ENCODE measurements at places on chromosomes 5 and 9.

DNA sequence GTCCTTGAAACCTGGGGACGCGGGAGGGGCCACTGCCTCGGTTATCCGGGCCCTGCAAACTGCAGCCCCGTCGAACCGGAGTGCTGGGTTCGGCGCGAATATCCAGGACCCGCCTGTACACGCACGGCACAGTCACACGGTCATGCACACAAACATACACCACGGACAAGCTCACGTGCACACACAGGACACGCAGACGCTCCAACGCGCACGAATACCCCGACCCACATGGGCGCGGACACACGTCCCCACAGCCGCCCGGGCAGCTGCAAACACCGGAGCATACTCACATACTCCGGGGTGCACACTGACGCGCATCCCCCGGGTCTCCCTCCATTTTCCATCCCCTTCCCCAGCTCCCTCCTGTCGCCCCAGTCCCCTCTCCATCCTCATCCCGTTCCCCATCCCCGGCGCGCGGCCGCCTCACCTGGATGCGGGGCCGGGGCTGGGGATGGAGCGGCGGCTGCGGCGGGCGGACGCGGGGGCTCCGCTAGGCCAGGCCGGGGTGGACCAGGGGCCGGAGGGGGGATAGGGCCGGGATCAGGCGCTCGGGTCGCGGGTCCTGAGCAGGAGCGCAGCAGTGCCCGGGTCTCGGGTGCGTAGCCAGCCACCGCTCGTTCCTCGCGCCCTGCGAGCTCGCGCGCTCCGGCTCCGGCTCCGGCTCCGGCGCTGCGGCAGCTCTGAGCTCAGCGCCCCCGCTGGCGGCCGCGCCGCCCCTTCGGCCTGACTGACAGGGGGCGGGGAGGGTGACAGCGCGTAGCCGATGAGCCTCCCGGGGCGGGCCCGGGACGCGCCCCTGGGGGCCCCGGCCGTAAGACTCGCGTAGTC is at the start of the genes EIF4E1B and SNCB:
TSS of gene EIF4E1B (plus strand) at position 823 of the 828 bp plus-strand sequence. CDS start 12,113 bp downstream, outside the sequence.
TSS of gene SNCB (minus strand) at position 682 of the 828 bp plus-strand sequence. CDS start 880 bp downstream, outside the sequence.
- no peak for DNase-seq

DNA sequence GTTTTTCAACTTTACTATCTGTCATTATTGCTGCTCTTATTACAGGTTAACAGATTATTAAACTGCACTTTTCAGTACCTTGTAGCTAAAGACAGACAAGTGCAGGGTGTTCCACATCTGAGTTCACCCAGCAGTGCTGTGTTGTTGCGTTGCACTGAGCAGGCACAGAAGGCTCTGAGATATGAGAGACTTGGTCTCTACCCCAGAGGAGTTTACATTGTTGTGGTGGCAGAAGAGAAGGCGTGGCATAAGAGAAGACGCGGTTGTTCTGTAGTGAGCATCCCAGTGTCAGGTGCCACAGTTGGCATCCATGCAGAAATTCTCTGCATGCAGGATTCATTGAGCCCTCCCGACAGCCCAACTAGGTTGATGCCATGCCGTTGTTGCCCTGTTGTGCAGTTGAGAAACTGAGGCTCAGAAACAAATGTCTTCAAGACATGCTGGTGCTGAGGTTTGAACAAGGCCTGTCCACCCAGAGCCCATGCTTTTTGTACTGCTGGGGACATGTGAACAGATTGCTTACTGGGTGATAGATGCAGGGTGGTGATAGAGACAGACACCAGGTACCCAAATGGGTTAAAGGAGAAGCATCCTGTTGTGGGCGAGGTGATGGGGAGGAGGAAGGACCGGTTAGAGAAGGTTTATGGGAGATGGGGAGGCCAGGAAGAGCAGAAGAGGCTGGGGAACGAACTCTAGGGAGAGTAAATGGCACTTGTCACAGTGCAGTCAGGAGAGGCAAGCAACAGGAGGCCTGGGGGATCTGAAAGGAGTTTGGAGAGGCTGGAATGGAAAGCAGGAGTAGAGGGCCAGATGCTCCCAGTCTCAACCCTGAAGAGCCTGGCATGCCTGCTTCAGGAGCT is 8.2 kb downstream of the ABL1 start:
- no peak for DNase-seq

DNA sequence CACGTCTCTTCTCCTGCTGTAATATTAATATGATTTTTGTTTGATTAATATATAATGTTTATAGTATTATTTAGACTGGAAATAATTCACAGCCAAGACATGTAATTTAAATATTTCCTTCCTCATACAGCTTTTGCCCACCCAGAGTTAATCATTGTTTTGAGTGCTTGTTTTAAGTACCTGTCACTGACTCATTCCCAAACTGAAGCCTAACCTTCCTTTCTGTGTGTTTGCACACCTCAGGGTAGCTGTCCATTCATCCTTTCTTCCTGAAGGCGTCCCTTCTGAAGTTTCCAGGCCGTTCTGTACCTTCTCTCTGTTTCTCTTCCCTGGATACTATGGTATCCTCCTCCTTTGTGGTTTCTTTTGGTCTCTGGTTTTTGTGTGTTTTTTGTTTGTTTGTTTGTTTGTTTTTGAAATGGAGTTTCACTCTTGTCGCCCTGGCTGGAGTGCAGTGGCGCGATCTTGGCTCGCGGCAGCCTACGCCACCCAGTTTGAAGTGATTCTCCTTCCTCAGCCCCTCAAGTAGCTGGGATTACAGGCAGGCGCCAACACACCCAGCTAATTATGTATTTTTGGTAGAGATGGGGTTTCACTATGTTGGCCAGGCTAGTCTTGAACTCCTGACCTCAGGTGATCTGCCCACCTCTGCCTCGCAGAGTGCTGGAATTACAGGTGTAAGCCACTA is 312.4 kb downstream of the DOCK8 start:
- DNase-seq = no peak

GRCh38 chr5:170451747-170452365 is 52.0 kb upstream of the KCNIP1 start:
- peak; percentile 69 for DNase-seq

DNA sequence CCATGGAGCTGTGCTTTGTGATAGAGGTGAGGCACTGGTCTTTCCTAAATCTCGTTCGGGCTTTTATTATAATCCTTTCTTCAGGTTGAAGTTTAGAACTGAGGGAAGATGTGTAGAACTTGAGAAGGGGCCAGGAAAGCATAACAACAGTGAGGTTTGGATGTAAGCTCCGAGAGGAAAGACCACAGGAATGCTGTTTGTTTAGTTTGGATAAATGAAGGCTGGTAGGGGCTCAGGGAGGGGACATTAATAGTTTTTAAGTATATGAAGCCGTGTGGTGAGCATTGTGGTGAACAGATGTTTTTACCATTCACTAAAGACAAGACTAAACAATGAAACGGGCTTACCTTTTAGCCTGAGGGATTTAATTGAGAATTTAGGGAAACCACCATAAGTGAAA is 130.8 kb downstream of the ARHGAP26 start:
- DNase-seq = no peak

- DNase-seq = no peak
These were observed 67.4 kb downstream of the MRPS27 start for GRCh38 chr5:72252574-72253155.

DNA sequence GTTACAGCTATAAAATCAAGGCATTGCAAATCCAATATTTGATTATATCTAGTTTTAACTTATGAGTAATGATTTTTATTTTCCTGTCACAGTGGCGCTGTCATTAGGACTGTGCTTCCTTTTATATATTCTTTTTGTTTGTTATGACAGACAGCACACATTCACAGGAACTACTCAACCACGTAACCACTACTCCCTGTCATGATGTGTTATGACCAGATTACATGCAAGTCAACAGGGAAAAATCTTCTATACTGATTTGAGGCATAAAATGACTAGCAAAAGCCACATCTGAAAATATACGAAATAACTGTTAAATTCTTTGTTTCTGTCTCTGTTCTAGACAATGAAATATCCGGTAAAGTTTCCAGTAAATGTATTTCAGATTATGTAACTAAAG is 25.4 kb downstream of the SREK1 start:
- no peak for DNase-seq

Data from vagina (tissue), 2 donors.